Fibroblast of skin of left biceps (primary cell): ENCODE measurements at places on chromosomes 6 and 20.

GRCh38 chr20:17500271-17500670, 30.9 kb downstream of the BFSP1 start:
- DNase-seq: no peak

- peak; percentile 57 for DNase-seq
These were observed 270.8 kb downstream of the ARID1B start for GRCh38 chr6:157047951-157048350.

- no peak for DNase-seq
These were observed 644 bp downstream of the KIZ start for GRCh38 chr20:21126581-21126870.

GRCh38 chr6:45743028-45743615, 272.5 kb downstream of the CLIC5 start:
- no peak for DNase-seq

DNA sequence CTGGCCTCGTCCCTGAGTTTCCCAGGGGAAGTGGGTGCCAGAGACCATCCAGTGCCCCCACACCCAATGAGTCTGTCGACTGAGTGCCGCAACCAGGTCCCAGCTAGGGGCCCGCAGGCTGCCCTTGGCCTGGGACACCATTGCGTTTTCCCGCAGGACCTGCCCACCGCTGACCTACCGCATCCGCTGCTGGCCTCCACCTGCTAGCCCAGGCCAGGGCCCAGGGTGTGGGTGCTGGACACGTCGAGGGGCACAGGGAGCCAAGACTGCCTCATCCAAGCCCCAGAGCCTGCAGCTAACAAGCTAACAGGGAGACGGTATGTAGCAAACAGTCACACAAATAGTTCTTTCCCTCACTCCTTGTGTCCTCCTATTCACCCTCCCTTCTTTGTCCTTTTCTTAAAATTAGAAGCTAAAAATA, 97.7 kb downstream of the TMEM242 start:
- DNase-seq: no peak

DNA sequence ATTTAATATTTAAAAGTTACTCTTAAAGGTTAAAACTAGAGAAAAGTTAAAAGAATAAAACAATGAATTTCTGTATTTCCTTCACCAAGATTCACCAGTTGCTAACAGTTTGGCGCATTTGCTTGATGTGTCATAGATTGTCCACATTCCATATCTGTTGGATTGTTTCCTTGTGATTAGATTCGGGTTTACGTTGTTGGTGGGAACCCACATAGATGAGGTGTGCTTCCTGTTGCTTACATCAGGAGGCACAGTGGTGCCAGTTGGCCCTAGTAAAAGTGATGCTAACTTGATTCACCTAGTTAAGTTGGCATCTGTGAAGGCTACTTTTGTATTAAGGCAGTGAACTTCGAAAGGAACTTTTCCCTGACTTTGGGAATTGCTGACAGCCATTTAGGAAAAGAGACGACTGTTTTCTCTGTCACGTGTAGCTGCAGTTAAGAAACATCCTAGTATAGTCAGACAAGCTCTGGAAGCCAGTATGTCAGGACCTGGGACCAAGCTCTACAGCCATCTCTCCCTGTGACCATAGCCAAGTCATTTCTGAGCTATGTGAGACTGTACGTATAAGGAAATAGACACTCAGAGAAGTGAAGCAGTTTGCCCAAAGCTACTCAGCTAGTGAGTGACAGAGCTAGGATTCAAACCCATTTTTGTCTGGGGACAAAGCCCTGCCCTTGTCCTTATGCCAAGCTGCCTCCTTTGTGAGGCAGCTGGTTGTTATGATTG, 49.0 kb downstream of the PPARD start:
- peak; percentile 66 for DNase-seq

DNA sequence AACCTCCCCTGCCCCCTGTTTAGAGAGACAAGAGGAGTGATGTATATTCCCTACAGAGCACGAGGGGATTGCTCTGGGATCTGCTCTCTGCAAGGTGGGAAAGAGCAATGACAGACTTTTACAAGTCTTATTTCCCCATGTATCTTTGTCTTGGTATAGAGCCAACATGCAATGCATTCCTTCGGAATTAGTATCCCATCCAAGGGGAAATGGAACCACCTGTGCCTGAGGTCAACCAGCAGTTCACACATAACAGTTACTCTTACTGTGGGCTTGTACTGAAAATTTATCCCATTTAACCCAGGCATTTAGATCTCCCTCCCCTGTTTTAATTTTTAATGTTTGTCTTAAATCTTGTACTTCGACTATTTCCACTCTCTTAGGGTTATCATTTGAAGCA, 250.4 kb downstream of the C6orf118 start:
- peak; percentile 6 for DNase-seq

DNA sequence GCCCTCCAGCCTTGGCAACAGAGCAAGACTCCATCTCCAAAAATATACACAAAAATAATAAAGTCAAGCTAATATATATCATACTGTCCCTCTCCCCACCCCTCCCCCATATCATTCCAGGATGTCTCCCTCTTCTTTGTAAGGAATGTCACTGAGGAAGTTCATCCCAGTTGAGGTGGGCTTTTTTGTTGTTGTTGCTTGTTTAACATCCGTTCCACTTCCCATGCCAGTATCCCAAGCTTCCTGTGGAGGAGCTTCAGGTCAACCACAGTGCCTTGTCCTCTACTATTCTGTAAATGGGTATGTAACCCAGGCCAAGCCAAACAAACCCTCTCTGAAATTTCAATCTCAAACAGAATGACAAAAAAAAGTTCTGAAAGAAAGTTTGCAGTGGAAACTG, 19.0 kb upstream of the PTPN1 start:
- no peak for DNase-seq

DNA sequence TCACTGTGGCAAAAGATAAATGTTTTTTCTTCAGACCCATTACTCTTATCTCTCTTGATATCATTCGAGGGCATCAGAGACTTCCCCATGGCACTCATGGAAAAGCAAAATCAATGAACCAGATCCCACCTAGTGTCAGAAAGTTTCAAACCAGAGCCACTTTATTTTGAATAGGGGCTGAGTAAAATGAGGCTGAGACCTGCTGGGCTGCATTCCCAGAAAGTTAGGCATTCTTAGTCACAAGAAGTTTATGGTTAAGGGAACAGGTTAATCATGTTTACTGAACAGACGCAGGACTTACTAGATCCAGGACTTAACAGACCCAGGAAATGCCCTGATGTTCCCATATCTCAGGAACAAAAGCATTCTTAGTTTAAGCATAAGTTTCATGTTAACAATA, 369.9 kb downstream of the BTBD3 start:
- no peak for DNase-seq

DNA sequence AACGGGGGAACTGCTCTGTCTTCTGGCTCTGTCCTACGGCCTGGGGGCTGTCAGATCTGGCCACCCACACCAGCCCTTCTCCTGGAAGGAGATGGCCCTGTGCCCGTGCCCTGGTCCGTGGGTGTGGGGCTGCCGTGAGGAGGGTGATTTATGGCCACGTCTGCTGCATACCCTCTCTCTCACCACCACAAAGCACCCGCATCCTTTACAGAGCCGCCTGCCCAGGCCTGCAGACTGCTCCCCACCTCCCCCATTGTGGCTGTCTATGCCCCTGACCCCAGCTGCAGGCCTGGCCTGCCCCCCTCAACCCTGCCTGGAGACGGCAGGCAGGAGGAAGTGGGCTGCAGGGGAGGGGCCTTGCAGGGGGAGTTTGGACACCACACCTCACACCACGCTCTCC, 72.7 kb upstream of the GATA5 start:
- DNase-seq: no peak

- no peak for DNase-seq
These were observed 84.4 kb downstream of the SAMD3 start for GRCh38 chr6:130138116-130138908.

DNA sequence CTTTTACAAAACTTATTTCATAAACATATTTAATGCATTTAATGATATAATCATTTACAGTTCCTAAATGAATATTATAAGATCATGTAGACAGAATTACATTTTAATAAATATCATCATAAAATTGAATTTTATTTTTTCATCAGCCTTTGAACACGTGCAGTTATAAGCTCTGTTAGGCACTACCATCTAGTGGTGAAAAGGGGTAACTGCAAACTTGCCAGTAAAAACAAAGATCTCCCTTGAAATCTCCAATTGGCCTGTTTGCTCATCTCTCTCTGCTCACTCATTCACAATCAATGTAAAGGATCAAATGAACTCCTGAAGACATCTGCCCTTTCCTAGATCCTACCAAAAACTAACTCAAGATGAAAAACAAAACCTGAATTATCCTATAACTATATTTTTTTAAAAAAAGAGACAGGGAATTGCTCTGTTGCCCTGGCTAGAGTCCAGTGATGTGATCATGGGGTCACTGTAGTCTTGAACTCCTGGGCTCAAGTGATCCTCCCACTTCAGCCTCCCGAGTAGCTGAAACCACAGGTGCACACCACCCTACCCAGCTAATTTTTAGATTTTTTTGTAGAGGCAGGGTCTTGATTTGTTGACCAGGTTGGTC, 31.7 kb downstream of the SAMHD1 start:
- no peak for DNase-seq

- no peak for DNase-seq
These were observed at the start of gene PKHD1 for GRCh38 chr6:52087498-52087999. TSS of gene PKHD1 (minus strand) at chr6:52087613. CDS start at chr6:52084933, 2,680 bp downstream.

GRCh38 chr6:90764001-90764400, 177.1 kb upstream of the MAP3K7 start:
- DNase-seq: no peak

- no peak for DNase-seq
These were observed 17.5 kb upstream of the CEP85L start for GRCh38 chr6:118668761-118669385.

GRCh38 chr6:44065443-44066140, 61.7 kb downstream of the MRPL14 start:
- DNase-seq: no peak

DNA sequence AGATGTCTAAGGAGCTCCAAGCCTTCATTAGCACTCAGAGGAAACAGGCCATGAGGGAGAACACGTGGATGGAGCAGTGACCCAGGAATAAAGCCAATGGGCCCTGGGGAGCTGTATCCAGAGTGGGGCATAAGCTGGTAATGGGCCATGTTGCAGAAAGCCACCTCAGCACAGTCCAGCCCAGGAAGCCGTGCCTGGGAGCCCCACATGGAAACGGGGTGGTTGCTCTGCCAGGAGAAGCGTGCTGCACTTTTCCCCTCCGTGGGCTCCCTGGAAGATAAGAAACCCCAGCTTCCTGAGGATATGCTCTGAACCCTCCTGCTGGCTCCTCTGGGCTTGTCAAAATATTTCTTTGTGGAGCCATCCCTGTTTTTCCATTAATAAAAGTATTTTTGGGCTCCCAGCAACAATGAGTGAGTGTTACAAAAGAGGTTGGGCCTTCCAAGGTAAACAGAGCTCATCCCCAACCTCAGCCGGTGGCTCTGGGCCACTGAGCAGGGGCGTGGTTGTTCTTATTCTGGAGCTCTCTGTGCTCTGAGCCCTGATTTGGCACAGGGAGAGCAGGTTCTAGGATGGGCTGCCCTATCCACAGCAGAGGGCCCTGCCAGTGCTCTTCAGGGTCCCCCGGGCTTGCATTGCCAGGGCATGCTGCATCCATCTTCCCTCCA, 31.2 kb upstream of the NFATC2 start:
- no peak for DNase-seq

- DNase-seq: no peak
These were observed 709 bp upstream of the ZNF76 start for GRCh38 chr6:35258858-35259193.

DNA sequence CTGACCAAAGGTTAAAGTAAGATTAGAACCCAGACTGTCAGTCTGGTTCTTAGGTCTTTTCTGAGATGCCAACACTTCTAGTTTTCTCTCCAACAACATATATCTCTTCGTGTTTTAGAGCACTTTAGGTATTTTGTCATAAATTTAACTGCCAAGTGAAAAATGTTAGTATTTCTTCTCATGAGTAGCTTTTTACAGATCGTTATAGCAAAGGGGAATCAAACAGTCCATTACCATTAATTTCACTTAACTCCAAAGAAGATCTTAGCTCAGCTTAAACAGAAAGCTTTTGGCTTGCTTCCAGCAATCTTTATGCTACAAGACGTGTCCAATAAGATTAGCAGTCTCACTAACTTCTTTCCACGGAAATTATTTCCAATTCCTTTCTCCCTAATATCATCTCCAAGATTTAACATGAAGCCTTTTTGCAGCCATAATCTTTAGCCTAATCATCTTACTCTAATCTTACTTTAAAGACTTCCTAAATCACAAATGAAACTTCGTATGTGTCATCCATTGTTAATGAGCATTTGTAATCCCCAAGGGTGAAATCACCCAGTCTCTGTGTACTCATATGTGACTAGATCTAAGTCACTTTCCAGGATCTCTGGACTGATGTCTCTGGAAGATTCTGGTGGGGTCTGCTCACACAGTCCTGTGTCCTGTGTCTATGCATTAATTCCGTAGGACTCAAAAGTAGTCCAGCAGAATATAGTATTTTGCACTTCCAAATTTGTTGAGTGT, 38.7 kb downstream of the MOXD1 start:
- DNase-seq: no peak

- DNase-seq: no peak
These were observed 150.7 kb downstream of the CD24 start for GRCh38 chr6:106823732-106824351.

DNA sequence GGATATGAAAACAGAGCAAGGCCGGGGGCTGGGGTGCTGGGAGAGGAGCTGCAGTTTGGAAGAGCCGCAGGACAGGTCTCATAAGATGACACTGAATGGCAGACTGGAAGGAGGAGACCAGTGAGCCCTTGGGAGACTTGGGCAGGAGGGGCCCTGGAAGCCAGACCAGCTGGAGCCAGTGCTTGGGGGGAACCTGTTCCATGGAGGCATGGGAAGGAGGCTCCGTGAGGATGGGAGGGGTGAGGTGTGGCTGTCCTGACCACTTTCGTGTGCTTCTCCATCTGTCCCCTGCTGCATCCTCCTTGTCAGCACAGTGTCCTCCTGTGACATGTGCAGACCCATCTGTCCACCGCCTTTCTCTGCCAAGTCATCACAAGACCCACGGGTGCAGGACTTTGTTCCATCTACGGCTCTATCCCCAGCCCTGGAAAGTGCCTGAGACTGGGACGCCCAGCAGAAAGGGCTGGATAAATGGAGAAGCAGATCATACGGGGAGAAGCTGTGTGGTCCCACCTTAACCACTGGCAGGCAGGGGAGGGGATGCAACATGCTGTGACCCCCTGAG, 84.8 kb upstream of the MPC1 start:
- no peak for DNase-seq

DNA sequence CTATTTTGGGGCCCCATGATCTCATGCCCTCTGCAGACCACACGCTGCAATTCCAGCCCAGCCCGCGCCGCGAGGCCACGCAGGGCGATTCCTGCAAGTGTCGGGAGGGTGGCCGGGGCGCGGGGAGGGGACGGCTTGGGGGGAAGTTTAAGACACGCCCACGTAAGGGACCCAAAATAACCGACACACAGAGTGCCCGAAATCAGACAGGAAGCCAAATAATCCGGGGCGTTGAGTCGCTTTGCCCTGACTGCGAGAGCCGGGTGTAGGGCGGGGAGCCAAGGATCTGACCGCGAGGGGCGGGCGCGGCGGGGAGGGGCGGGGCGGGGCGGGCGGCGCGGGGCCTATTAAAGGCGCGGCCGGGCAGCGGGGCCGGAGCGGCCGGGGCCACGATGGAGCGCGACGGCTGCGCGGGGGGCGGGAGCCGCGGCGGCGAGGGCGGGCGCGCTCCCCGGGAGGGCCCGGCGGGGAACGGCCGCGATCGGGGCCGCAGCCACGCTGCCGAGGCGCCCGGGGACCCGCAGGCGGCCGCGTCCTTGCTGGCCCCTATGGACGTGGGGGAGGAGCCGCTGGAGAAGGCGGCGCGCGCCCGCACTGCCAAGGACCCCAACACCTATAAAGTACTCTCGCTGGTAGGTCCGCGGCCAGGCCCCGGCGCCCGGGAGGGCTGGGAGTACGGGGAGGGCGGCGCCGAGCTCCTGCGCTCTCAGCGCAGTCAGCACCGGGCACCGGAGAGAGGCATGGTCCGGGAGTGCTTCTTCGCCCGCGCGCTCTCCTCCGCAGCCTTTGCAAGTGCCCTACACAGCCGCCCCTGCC, at the start of gene ENPP1:
Gene ENPP1 (plus strand): TSS at position 377 of the 816 bp plus-strand sequence. CDS start 16 bp downstream, at position 393.
- no peak for DNase-seq
